ENCODE measurements at places on chromosomes 2 and 18. TPM values are rescaled to one million over a fixed set of nuclear protein-coding genes. Genes with fewer than 3 reads are reported as not detected.

The SIGLEC15 gene
- 1.0 TPM for total RNA-seq

The PARD3B gene
- total RNA-seq: 7.6 TPM

The ALS2 gene
- 27.2 TPM for total RNA-seq

The MYO5B gene
- total RNA-seq: 25.4 TPM

The MALL gene
- total RNA-seq: 32.4 TPM

The OTOF gene
- total RNA-seq: not detected

The SLC30A3 gene
- total RNA-seq: 2.3 TPM

The RESP18 gene
- total RNA-seq: not detected

The LIMS4 gene
- 1.4 TPM for total RNA-seq

The MDH1B gene
- 4.1 TPM for total RNA-seq

The MAB21L4 gene
- total RNA-seq: 68.8 TPM

The CHRND gene
- total RNA-seq: not detected

The SRD5A2 gene
- total RNA-seq: not detected

The SLC40A1 gene
- 8.0 TPM for total RNA-seq

The ALLC gene
- total RNA-seq: not detected

- DNase-seq: no peak
- H3K36me3 ChIP-seq: no peaks in the 10 kb centered on the region
- H3K4me1 ChIP-seq: no peaks in the 10 kb centered on the region
- H3K27ac ChIP-seq: no peak overlapping the region
- no peak overlapping the region for H3K4me3 ChIP-seq
Observed at GRCh38 chr2:154403242-154403790, 295.2 kb upstream of the KCNJ3 start.

GRCh38 chr2:10591207-10591606 is 98.6 kb downstream of the NOL10 start:
- no peak overlapping the region for H3K27ac ChIP-seq
- H3K4me3 ChIP-seq: no peak overlapping the region
- peaks cover 17% of the 10 kb centered on the region for H3K36me3 ChIP-seq
- H3K27me3 ChIP-seq: no peaks in the 10 kb centered on the region
- H3K4me1 ChIP-seq: peaks cover 5% of the 10 kb centered on the region

- H3K36me3 ChIP-seq: no peaks in the 10 kb centered on the region
- no peaks in the 10 kb centered on the region for H3K27me3 ChIP-seq
- DNase-seq: no peak
- H3K27ac ChIP-seq: peak overlapping the region; percentile 92
- peaks cover 69% of the 10 kb centered on the region for H3K4me1 ChIP-seq
Observed at GRCh38 chr18:48989304-48990303, 38.8 kb upstream of the SMAD7 start.

GRCh38 chr2:121242175-121242875 is 42.7 kb downstream of the TFCP2L1 start:
- no peaks in the 10 kb centered on the region for H3K27me3 ChIP-seq
- H3K27ac ChIP-seq: no peak overlapping the region
- DNase-seq: no peak
- H3K4me3 ChIP-seq: no peak overlapping the region

DNA sequence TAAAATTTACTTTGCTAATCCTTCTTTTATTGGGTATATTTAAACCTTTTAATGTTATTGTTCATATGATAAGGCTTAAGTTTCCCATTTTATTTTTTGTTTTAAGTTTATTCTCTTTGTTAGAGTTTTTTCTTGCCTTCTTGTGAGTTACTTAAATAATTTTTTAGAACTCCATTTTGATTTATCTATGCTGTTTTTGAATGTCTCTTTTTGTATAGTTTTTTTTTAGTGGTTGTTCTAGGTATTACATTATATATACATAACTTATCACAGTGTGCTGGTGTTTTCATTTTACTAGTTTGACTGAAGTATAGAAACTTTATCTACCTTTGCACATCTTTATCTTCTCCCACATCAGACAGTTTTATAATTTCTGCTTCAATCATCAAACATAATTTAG is 49.4 kb upstream of the TGFA start:
- DNase-seq: no peak
- no peaks in the 10 kb centered on the region for H3K36me3 ChIP-seq
- H3K4me1 ChIP-seq: no peaks in the 10 kb centered on the region
- H3K4me3 ChIP-seq: no peak overlapping the region
- no peaks in the 10 kb centered on the region for H3K27me3 ChIP-seq

- no peaks in the 10 kb centered on the region for H3K27me3 ChIP-seq
- no peak for DNase-seq
- no peak overlapping the region for H3K4me3 ChIP-seq
- H3K4me1 ChIP-seq: no peaks in the 10 kb centered on the region
- no peak overlapping the region for H3K27ac ChIP-seq
- no peaks in the 10 kb centered on the region for H3K36me3 ChIP-seq
Observed at GRCh38 chr18:35084494-35085449, 43.6 kb downstream of the MAPRE2 start.

GRCh38 chr2:234690569-234691213 is 193.8 kb upstream of the ARL4C start:
- H3K4me1 ChIP-seq: peaks cover 59% of the 10 kb centered on the region
- no peaks in the 10 kb centered on the region for H3K27me3 ChIP-seq
- H3K4me3 ChIP-seq: no peak overlapping the region

GRCh38 chr2:128452536-128453530 is 134.2 kb upstream of the HS6ST1 start:
- no peaks in the 10 kb centered on the region for H3K4me1 ChIP-seq
- no peak for DNase-seq
- no peaks in the 10 kb centered on the region for H3K36me3 ChIP-seq
- no peak overlapping the region for H3K27ac ChIP-seq
- H3K27me3 ChIP-seq: no peaks in the 10 kb centered on the region

- H3K4me3 ChIP-seq: no peak overlapping the region
- DNase-seq: no peak
- no peaks in the 10 kb centered on the region for H3K27me3 ChIP-seq
Observed at GRCh38 chr2:95272299-95272751, 1.9 kb upstream of the PROM2 start.

DNA sequence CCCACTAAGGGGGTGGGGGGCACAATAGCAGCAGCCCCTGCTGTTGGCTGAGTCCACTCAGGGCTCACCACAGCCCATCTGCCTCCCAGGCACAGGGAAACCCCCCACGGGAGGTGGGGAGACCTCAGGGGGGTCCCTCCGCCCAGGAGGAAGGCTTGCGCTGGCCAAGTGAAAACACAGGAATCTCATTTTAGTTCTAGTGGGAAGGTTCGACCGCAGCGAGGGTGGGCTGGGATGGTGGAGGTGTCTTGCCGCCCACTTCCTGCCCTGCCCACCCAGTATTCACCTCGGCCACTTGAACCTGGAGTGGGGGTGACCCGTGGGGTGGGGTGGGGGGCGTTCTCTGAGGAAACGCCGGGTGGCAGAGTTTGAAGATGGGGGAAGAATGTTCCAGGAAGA is 6.9 kb upstream of the BOK start:
- H3K36me3 ChIP-seq: no peaks in the 10 kb centered on the region
- no peak overlapping the region for H3K27ac ChIP-seq
- no peaks in the 10 kb centered on the region for H3K27me3 ChIP-seq
- H3K4me1 ChIP-seq: peaks cover 24% of the 10 kb centered on the region
- no peak for DNase-seq
- no peak overlapping the region for H3K4me3 ChIP-seq

- H3K27me3 ChIP-seq: no peaks in the 10 kb centered on the region
- H3K4me3 ChIP-seq: no peak overlapping the region
- peaks cover 13% of the 10 kb centered on the region for H3K4me1 ChIP-seq
- H3K36me3 ChIP-seq: no peaks in the 10 kb centered on the region
Observed at GRCh38 chr18:45049578-45050319, 369.1 kb downstream of the SETBP1 start.

GRCh38 chr2:188345426-188345825 is 53.8 kb downstream of the GULP1 start:
- no peak overlapping the region for H3K27ac ChIP-seq
- H3K4me1 ChIP-seq: no peaks in the 10 kb centered on the region
- H3K4me3 ChIP-seq: no peak overlapping the region
- no peaks in the 10 kb centered on the region for H3K36me3 ChIP-seq
- no peaks in the 10 kb centered on the region for H3K27me3 ChIP-seq

- H3K4me1 ChIP-seq: no peaks in the 10 kb centered on the region
- H3K27ac ChIP-seq: no peak overlapping the region
- H3K27me3 ChIP-seq: no peaks in the 10 kb centered on the region
- no peak overlapping the region for H3K4me3 ChIP-seq
- H3K36me3 ChIP-seq: no peaks in the 10 kb centered on the region
Observed at GRCh38 chr2:12424809-12425208, 291.9 kb upstream of the TRIB2 start.

DNA sequence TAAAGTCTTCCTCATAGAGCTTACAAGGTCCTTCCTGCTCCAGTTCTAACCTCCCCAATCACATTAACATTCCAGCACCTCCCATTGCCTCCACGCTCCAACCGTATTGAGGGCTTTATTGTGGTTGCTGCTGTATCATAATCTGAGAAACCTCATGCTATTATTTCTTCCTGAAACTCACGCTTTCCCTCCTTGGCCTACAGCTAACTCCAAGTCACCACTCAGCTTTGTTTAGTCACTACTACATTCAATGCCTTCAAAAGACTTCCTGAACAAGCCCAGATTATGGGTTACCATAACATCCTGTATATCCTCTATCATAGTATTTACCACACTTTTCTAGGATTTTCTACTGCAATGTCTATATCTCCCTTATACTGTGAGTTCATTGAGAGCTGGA is 230.4 kb downstream of the IKZF2 start:
- no peak overlapping the region for H3K27ac ChIP-seq
- no peaks in the 10 kb centered on the region for H3K36me3 ChIP-seq
- H3K4me1 ChIP-seq: peaks cover 28% of the 10 kb centered on the region
- no peak for DNase-seq

- no peaks in the 10 kb centered on the region for H3K4me1 ChIP-seq
- no peaks in the 10 kb centered on the region for H3K36me3 ChIP-seq
- no peak overlapping the region for H3K27ac ChIP-seq
- no peak overlapping the region for H3K4me3 ChIP-seq
- no peaks in the 10 kb centered on the region for H3K27me3 ChIP-seq
Observed at GRCh38 chr2:143937723-143938350, 582.1 kb downstream of the ZEB2 start.

DNA sequence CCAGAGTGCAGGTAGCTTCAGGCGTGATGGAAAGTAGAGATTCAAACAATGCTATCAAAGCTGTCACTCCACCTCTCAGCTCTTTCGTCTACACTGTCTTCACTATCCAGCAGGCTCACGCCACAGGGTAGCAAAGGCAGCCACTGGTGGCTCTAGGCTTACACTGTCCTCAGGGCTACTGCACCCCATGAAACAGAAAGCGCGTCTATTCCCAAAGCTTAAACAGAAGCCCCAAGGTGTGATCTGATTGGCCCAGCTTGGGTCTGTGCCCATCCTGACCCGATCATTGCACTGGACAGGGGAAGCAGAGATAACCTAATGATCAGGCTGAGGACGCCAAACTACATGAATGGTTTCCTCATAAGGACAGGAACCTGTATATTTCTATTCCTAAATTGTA is 100.1 kb downstream of the PDCL3 start:
- H3K4me1 ChIP-seq: no peaks in the 10 kb centered on the region
- no peaks in the 10 kb centered on the region for H3K27me3 ChIP-seq
- no peak overlapping the region for H3K27ac ChIP-seq

DNA sequence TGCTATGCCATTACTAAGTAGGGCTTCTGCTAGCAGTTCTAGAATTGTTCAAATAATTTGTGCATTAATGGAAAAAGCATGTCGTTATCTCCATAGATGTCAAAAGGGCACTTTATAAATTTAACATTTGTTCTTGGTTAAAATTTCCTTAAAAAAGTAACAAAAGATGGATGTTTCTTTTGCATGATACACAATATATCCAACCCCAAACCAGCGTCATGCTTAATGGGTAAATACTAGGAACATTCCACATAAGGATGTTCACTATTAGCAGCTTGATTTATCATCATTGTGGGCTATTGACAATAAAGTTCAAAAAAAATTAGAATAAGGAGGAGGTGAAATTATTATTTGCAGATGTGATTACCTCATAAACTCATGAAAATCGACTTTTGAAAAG is 79.7 kb downstream of the GREB1L start:
- no peak for DNase-seq
- peaks cover 5% of the 10 kb centered on the region for H3K4me1 ChIP-seq
- no peaks in the 10 kb centered on the region for H3K27me3 ChIP-seq
- no peak overlapping the region for H3K4me3 ChIP-seq
- no peaks in the 10 kb centered on the region for H3K36me3 ChIP-seq

DNA sequence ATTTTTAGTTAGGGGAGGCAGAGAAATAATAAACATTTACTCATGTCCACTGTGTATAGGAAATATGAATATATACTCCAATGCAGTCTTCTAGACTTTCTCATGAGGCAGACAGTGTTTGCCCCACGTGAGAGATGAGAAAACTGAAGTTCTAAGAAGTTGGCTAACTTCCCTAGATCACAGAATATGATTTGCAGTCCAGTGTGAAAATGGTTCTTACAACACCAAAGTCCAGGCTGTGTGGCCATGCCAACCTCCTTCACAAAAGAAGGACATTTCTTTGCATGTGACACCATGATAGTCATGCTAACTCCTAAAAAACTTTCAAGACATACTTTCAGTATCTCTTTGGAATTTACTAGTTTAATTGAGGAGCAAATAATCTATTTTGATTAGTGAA is 143.7 kb downstream of the IRS1 start:
- H3K27ac ChIP-seq: no peak overlapping the region
- no peak overlapping the region for H3K4me3 ChIP-seq
- no peaks in the 10 kb centered on the region for H3K27me3 ChIP-seq
- H3K4me1 ChIP-seq: peaks cover 40% of the 10 kb centered on the region
- no peaks in the 10 kb centered on the region for H3K36me3 ChIP-seq

DNA sequence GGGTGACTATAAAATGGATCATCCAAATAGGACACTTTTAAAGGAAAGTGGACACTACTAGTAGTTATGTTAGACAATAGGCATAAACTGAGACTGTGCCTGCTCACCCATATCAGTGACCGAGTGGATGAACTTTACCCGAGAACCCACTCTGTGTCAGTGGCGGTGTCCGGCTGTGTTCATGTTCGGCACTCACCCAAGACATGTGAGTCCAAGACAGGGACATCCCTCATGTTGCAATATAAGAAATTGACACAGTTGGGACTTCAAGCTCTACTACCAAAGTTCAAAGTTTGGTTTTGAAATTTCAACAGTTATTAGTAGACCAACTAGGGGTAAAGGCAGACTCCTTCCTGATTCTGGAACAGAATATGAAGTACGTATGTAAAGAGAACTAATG is 326.3 kb upstream of the TNP1 start:
- no peak overlapping the region for H3K27ac ChIP-seq
- H3K4me3 ChIP-seq: no peak overlapping the region
- H3K36me3 ChIP-seq: no peaks in the 10 kb centered on the region
- H3K4me1 ChIP-seq: no peaks in the 10 kb centered on the region

- H3K27ac ChIP-seq: no peak overlapping the region
- H3K27me3 ChIP-seq: peaks cover 38% of the 10 kb centered on the region
- H3K36me3 ChIP-seq: no peaks in the 10 kb centered on the region
- H3K4me1 ChIP-seq: no peaks in the 10 kb centered on the region
- DNase-seq: no peak
Observed at GRCh38 chr2:128793404-128793803, 474.7 kb upstream of the HS6ST1 start.

Measured in PC-9 (cell line).